Kidney capillary endothelial cell (primary cell): ENCODE measurements at places on chromosomes 4 and X.

DNA sequence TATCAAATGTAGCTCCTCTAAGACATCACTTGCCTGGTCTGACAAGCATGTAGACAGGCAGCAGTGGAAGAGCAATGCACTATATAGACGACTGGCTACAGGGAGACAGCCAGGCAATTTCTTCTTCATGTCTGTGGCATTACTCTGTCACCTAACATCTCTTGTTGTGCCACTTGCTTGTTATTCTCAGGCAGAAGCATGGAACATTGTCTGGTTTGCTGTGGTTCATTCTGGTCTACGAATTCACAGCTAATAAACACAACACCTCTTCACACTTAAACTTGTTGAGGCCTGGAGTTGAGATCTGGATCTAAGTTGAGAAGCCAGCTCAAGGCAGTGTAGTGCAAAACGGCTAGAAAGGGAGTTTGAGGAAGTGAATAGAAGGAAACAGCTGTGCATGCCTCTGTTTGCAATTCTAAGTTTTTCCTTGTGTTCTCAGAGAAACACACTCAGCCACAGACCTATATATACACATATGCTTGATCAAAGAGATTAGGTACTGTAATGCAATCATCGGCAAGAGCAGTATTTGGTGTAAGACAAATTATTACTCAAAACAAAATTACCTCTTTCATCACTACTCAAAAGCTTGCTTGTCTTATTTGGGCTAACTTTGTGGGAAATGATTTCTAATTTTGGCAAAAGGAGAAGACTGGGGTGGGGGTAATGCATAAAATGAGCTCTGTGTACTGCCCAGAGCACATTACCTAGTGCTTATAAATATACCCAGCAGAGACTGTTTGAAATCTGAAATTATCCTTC lies 243.8 kb downstream of the PPP3CA start:
- no peak for DNase-seq

DNA sequence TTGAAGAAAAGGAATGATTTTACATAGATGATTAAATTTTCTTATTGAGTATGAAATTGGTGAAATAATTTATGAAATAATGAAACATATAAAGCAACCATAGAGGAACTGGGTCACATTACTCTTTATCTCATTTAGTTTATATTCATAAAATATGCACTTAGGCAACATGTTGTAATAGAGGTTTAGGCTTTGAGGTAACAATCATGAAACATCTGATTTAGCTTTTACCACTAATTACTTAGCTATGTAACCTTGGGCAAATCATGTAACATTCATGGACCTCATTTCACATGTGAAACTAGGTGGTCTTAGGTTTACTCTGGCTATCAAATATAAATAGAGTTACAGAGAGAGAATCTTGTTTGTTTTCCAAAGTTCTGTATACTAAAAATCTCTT lies 54.5 kb upstream of the SMARCA5 start:
- DNase-seq, result no peak

DNA sequence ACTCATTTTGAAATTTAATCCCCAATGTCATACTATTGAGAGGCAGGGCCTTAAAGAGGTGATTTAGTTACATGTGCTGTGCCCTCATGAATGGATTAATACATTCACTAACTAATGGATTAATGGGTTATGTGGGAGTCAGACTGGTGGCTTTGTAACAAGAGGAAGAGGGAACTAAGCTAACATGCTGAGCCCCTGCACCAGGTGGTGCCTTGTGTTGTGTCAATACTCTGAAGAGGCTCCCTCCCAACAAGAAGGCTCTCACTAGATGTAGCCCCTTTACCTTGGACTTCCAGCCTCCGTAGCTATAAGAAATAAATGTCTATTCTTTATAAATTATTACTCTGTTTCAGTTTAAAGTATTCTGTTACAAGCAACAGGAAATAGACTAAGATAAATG lies 411.9 kb upstream of the EMCN start:
- DNase-seq, result no peak

DNA sequence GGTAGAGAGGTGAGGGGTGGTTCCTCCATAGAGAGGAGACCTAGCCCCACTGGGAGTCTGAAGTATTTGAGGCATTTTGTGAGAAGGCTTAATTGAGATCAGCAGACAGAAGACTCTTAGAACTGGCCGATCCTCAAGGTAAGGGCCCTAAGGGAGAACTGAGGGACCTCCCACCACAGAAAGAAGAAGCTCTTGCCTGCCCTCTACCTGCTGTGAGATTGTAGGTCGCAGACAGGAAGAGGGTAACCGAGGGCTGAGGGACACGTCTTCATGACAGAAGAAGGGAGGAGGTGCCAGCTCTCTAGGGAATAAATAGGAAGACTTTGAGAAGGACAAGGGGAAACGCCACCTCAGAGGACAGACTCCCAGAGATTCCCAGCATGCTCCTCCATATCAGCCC lies 24.1 kb upstream of the MAGEC1 start:
- DNase-seq, result no peak

DNA sequence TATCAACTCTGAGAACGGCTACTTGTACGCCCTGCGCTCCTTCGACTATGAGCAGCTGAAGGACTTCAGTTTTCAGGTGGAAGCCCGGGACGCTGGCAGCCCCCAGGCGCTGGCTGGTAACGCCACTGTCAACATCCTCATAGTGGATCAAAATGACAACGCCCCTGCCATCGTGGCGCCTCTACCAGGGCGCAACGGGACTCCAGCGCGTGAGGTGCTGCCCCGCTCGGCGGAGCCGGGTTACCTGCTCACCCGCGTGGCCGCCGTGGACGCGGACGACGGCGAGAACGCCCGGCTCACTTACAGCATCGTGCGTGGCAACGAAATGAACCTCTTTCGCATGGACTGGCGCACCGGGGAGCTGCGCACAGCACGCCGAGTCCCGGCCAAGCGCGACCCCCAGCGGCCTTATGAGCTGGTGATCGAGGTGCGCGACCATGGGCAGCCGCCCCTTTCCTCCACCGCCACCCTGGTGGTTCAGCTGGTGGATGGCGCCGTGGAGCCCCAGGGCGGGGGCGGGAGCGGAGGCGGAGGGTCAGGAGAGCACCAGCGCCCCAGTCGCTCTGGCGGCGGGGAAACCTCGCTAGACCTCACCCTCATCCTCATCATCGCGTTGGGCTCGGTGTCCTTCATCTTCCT lies 2.7 kb downstream of the PCDH10 start:
- no peak for DNase-seq

DNA sequence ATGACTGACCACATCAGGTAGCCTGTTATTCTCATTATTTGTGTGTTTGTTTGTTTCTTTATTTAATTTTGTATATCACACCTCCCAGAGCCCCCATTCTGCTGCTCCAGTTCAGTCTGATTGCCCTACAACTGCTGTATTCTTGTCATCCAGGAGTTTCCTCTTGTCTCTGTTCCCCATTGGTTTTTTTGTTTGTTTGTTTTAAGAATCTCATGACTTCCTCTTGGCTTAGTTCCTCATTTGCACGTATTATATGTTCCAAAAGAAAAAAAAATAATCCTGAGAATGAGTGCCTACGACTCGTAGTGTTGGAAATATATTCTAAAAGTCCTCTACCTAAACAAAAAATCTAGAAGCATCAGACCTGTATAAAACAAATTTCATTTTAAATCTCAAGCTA lies 142.3 kb upstream of the SLIT2 start:
- DNase-seq, result no peak

- DNase-seq, result no peak
These were observed 173.9 kb upstream of the PPARGC1A start for GRCh38 chr4:24063731-24064130.

GRCh38 chrX:154443479-154443910 lies 446 bp upstream of the FAM50A start:
- DNase-seq, result no peak

DNA sequence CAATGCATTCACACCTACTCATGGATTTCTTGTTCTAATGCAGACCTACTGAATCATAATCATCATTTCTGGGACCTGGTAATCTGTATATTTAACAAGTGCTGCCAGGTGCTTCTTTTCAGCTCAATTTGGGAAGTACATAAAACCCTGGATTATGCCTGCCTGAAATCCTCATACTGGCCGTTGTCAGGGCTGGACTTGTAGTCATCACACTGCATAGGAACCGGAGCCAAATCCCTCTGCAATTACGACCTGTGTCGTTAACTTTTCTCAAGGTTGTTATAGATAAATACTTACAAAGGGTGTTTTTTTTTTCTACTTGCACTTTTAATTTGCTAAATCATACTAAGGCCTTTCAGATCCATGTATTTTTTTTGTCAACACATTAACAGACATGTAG lies 294.9 kb upstream of the PRPS2 start:
- DNase-seq, result no peak
